ENCODE measurements at places on chromosomes 13 and 19. TPM values are rescaled to one million over a fixed set of nuclear protein-coding genes. Genes with fewer than 3 reads are reported as not detected.

- H3K36me3 ChIP-seq, result no peaks in the 10 kb centered on the region
- no peak for DNase-seq
- H3K27me3 ChIP-seq, result no peaks in the 10 kb centered on the region
- peaks cover 25% of the 10 kb centered on the region for H3K4me1 ChIP-seq
- H3K4me3 ChIP-seq, result peak overlapping the region; percentile 77
Measured at GRCh38 chr19:52536448-52536800, 9.0 kb downstream of the ZNF808 start.

GRCh38 chr19:42193706-42194105 lies 23.8 kb downstream of the DEDD2 start:
- no peak overlapping the region for H3K4me3 ChIP-seq
- H3K27me3 ChIP-seq, result no peaks in the 10 kb centered on the region
- H3K36me3 ChIP-seq, result peaks cover 7% of the 10 kb centered on the region
- DNase-seq, result no peak
- peaks cover 38% of the 10 kb centered on the region for H3K4me1 ChIP-seq

DNA sequence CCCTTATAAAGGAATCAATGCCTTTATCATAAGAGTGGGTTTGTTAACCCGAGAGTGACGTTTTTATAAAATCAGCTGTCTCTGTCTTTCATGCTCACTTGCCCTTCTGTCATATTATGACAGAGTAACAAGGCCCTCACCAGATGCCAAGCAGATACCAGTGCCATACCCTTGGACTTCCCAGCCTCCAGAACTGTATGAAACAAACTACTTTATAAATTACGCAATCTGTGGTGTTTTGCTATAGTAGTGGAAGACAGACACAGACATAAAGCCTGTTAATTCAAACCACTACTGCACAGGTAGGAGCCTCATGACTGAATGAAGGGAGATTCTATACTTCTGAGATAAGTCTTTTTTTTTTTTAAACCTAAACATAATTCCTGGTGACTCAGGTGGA lies 4.6 kb downstream of the VN1R1 start:
- no peaks in the 10 kb centered on the region for H3K27me3 ChIP-seq
- H3K27ac ChIP-seq, result no peak overlapping the region
- H3K4me3 ChIP-seq, result no peak overlapping the region
- no peaks in the 10 kb centered on the region for H3K36me3 ChIP-seq
- H3K4me1 ChIP-seq, result no peaks in the 10 kb centered on the region

DNA sequence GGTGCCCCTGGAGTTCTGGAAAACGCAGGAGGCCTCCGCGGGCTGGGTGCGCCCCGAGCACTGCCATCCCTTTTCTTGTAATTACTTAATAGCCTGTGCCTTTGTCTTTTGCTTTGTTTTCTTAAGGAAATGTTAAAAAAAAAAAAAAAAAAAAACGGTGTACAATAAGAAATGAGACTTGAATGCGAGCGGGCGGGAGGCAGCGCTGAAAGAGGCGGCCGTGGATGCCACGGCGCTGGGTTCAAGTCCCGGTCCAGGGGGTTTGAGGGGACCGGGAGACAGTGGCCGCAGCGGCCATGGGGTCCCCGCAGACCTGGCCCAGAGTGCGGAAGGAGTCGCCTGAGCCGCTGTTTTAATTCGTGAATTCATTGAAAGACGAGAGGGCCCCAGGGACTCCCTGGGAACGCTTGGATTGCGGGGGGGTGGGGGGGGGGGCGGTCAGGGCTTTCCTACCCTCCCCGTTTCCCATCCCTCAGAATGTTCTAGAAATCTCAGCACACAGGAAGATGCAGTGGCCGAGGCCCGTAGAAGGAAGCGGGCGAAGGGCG lies 349.2 kb upstream of the ARGLU1 start:
- H3K4me3 ChIP-seq, result peak overlapping the region; percentile 48
- H3K27me3 ChIP-seq, result no peaks in the 10 kb centered on the region
- DNase-seq, result no peak
- no peaks in the 10 kb centered on the region for H3K36me3 ChIP-seq

CLEC4M gene
- total RNA-seq, result not detected

All from esophagus squamous epithelium (tissue), 5 donors.